ENCODE measurements at places on chromosomes 1 and 21. TPM values are rescaled to one million over a fixed set of nuclear protein-coding genes. Genes with fewer than 3 reads are reported as not detected.

DNA sequence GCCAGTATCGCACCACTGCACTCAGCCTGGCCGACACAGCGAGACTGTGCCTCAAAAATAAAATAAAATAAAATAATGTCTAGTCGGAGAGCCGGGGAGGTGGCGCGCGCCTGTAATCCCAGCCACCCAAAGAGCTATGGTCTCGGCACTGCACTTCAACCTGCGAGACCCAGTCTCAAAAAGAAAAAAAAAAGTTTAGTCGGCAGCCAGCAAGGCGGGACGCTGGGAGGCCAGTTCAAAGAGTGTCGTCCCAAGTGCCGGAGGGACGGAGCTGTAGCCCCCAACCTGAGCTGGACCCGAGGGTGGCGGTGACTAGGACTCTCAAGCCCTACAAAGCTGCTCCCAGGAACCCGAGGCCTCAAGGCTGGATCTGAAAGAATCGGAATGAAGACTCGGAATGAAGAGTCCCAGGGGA, 632 bp upstream of the FALEC start:
- DNase-seq = no peak

SDHB gene
- 156 TPM for polyA plus RNA-seq

ITLN1 gene
- 0.34 TPM for polyA plus RNA-seq

- DNase-seq = no peak
Observed at GRCh38 chr1:15328351-15329103, 81.2 kb upstream of the EFHD2 start.

- DNase-seq = peak; percentile 13
Observed at GRCh38 chr1:1135339-1136136, 19.6 kb upstream of the C1orf159 start.

PLCH2 gene
- 0.44 TPM for polyA plus RNA-seq

GPR25 gene
- not detected for polyA plus RNA-seq

DNA sequence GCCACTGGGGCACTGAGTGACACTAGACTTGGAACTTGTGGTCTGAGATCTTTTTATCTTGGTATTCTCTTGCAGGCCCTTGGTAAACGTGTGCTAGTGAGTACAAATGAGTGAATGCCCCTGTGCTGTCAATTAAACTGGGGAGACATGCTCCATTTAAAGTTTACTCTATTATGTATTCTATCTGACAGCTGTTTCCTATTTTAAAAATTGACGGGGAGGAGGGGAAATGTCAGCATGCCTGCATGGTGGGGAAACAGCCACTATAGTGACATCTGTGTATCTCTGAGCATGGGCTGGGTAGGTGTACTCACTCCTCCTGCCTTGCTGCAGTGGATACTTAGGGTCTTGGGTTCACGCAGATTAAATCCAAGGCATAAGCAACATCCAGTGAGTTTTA, 59.0 kb upstream of the IKBKE start:
- DNase-seq = no peak

TPRG1L gene
- 18.8 TPM for polyA plus RNA-seq

DNA sequence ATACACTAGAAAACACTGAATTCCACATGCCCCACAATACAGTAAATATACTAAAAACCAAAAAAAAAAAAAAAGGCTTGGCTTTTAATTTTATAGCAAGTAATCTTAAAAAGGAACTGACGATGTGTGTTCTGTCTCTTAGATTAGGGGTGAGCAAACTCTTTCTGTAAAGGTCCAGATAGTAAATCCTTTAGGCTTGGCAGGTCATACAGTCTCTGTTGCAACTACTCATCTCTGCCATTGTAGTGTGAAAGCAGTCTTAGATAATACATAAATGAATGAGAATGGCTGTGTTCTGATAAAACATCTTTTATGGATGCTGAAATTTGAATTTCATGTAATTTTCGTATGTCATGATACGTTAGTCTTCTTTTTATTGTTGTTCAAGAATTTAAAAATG, 150.2 kb downstream of the SLC30A10 start:
- DNase-seq = no peak

FALEC gene
- 4.7 TPM for polyA plus RNA-seq

GRCh38 chr1:83034851-83035250, 964.1 kb downstream of the TTLL7 start:
- no peak for DNase-seq

- DNase-seq = no peak
Observed at GRCh38 chr1:46248122-46248920, 758 bp downstream of the RAD54L start.

COA6 gene
- polyA plus RNA-seq = 82.5 TPM

FCER1A gene
- 0.27 TPM for polyA plus RNA-seq

DNA sequence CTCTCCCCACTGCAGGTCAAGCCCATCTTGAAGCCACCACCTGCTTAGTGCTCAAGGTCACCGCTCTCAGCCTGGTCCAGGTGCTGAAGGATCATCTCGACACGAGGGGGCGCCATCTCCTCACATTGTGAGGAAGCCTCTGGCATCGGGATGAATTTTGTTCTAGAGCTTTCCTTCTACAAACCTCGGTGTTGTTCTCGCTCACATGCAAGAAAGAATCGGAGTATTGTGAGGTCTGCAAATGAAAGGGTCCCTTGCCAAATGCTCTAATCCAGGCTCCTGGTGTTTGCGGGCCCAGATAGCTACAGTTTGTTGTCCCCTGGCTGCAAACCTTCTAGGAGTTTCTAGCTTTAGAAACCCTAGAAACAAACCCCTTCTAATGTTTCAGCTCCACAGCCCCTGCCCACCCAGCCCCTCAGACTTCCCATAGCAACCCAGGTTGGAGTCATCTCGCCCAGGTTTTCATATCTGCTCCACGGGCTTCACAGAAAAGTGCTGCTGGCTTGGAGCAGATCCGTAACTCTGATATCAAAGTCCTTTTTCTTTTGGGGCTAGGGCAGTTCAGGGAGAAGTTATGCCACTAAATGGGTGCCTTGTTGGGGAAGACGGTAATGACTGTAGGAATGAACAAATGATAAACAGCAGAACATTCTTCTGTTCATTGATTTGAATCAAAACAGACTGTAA, 8.6 kb upstream of the ATP5PO start:
- DNase-seq = peak; percentile 86

AK5 gene
- 0.97 TPM for polyA plus RNA-seq

DNA sequence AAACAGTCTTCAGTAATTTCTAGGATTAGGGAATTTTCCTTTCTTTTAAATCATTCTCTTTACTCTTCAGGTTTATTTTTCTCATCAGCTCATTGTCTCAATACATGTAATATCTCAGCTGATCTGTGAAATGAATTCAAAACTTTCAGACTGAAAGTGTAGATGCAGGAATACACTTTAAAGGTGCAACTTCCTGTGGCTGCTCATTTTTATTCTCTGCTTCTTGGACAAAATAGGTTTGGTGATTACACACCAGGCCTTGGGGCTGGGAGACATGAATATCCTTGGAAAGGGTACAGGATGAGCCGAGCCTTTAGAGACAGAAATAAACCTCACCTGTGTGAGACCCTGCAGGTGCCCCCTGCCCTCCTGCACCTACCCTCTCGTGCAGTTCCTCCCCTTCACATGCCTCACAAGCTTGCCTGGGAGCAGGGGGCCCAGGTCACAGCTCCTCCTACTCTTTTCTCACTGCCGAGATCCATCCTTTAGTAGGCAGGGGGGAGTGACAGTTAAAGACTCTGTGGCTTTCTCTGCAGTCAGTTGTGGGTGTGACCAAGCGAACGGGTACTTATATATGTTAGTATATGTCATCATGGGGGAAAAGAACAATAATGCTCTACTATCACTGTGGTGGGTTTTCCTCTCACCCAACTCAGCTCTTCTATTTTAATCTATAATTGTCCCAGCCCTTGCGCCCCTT, 23.6 kb downstream of the XCL2 start:
- peak; percentile 35 for DNase-seq

CENPL gene
- 4.9 TPM for polyA plus RNA-seq

RGS13 gene
- polyA plus RNA-seq = 2.0 TPM

DNA sequence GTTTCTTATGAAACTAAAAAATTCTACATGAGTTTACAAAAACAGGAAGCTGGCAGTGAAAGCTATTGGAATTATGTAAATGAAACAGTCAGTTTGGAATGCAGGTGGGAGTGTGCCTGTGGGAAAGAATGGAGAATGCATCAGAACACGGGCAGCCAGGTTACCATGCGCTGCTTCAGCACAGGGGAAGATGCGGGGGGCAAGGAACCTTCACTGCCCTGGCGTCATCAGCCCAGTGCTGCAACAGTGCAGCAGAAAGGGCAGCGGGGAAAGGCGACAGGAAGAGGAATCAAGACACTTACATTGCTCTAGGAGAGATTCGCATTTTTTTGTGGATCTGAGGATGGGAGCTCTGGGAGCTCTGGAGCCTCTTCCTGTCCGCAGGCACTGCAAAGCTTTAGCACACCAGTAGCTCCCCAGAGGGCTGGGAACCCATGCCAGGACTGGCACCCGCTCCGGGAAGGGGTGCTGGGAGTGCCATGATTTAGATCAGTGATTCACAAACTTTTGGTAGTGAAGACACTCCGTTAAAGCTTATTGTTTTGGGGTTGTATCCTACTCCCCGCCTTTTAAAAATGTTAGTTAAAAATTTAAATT, 64.1 kb upstream of the WDR26 start:
- DNase-seq = no peak

DNA sequence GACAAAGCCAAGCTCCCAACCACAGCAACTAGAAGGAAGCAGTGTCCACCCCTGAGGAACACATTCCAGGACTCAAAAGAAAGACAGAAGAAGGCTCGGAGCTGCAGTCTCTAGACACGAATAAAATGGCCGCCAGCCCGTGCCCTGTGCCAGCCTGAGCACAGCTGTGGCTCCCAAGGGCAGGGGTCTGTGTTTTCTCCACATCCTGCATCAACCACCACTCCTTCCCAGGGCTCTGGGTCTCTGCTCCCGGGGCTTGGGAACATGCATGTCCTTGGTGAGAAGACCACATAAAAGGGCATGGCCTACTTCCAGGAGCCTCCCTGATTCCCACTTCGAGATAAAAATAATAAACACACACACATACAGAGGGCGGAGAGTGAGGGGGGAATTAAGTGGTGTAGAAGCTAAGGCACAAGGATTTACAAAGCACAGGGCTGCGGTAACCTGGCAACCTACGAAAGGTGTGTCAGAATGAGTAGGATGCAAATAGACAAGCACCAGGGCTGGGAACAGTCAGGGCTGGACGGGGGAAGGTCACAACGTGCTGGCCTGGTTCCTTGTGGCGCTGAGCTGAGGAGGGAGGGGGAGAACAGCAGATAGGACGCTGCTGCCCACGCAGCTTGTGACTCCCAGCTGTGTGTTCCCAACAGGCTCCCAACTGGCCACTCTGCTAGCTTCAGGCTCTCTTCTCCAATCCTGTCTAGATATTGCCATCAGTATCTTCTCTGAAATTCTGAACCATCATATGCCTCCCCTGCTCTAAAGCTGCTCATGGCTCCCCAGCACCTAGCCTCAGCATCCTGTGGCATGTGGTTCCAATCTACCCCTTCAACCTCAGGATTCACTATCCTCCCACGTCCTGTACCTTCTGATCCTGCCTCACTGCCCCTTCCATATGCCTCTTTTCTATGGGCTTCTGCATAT, 72.5 kb downstream of the CD34 start:
- DNase-seq = peak; percentile 30

- DNase-seq = peak; percentile 82
Observed at GRCh38 chr1:32870615-32871363, at the start of gene FNDC5. FNDC5 (minus strand) TSS chr1:32870912.

DNA sequence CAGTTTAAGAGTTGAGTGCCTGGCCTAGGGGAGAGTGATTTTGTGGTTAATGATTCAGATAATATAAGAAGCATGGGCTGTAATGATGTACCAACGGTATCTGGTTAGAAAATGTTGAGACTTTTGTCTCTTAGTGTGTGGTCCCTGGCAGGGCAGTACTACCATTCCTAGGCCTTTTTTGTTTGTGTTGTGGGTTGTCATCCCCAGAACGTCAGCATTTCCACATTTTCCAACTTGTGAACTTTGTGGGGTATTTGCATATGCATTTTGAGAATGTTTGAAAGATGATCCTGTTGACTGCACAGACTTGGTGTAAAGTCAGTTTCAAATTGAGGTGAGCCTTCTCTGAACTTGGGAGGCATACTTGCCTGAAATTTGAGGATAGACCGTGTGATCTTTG, 11.4 kb downstream of the NEK7 start:
- peak; percentile 69 for DNase-seq

DNA sequence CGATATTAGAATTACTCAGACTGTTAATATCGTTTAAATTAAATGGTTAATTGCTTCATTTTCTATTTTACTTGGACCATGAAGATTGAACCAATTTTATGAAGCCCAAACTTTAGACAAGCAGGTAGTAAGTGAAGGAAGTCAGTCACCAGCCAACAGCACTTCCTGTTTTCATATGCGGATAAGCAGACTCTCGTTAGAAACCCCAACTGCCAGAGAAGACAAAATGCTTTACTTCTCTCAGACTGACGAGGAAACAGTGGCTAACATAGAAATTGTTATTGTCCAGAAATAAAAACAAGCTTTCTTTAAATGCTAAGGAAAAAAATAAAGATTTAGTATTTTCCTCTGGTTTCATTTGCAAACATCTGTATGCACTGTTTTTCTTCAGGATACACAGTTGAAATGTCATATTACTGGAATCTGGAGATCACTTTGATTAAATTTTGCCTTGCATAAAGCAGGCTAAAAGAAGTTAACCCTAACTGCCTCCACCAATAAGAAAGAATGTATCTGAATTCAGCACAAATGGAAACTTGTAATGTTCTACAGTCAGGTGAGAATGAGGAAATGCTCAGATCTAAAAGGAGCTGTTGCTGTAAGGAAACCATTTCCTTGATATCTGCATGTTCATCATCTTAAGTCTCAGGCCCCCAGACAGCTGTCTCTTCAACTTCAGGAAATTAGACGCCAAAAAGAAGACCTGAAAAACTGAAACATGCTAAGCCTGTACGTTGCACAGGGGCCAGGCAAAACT, 129.8 kb upstream of the SAMSN1 start:
- no peak for DNase-seq

DNA sequence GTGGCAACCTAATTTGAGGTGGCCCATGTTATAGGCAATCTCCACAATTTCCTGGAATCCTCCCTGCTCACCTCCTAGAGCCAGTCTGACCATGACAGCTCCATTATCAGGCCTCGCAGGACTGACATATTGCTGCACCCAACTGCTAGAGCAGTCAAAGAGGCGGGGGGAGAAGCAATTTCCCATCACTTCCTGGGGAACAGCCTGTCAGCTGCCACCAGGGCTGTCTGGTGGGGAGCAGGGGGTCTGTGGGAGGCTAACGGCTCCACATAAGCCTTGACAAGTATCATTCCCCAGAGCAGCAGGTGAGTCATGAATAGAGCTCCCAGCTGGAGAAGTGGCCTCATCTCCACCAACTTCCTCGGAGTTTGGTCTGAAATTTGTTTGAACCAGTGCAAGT, 322.9 kb downstream of the MATN1 start:
- no peak for DNase-seq

GRCh38 chr1:79595931-79596330, 589.4 kb upstream of the ADGRL4 start:
- no peak for DNase-seq

DNA sequence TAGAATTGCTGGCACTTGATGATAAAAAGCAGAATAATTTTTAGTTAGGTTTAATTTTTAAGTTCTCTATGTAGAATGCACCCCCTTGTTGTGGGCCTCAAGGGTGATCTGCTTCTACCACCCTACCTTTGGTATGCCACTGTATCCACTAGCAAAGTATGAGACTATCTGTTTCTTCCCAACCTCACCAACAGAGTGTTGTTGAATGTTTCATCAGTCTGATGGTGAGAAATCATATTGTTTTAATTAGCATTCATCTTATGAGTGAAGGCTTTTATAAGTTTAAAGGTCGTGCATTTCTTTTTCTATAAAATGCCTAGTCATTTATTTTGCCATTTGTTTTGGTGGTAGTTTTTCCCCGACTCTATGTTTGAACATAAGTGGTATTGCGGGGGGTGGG, 141.0 kb downstream of the MAGI3 start:
- no peak for DNase-seq

- DNase-seq = peak; percentile 89
Observed at GRCh38 chr1:108643492-108644335, 17.2 kb downstream of the HENMT1 start.

Measured in cardiac muscle cell (in vitro differentiated cells and primary cell).